ENCODE measurements at places on chromosomes 11 and 22.
A peak's percentile ranks its signal among the peaks of the same experiment; 100 is the strongest.

- no peak for DNase-seq
Measured at GRCh38 chr11:78339483-78339882, 78.1 kb downstream of the GAB2 start.

GRCh38 chr11:35148163-35148837 is 9.3 kb downstream of the CD44 start:
- DNase-seq: no peak

DNA sequence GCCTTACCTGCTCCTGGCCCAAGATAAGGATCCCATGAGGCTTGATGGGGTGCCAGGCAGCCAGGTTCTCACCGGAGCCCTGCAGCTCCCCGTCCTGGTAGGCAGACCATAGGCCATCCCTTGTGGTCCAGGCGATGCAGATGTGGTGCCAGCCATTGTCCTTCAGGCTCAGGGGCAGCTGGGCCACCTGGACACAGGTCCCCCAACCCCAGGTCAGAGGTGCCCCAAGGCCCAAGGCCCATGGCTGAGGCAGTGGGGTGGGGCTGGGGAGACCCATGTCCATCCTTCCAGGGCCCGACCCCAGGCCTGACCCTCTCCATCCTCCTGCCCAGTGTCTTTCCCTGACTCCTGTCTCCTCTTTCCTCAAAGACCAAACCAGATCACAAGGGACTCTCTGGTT is 20.8 kb downstream of the NPTXR start:
- DNase-seq: no peak

GRCh38 chr11:35349897-35350296 is 69.5 kb downstream of the SLC1A2 start:
- no peak for DNase-seq

- peak; percentile 90 for DNase-seq
Measured at GRCh38 chr22:45478108-45478771, 24.4 kb upstream of the FBLN1 start.

GRCh38 chr11:31927982-31928381 is 116.9 kb upstream of the PAX6 start:
- DNase-seq: no peak

- DNase-seq: no peak
Measured at GRCh38 chr11:635945-636510, 1.0 kb upstream of the DRD4 start.

DNA sequence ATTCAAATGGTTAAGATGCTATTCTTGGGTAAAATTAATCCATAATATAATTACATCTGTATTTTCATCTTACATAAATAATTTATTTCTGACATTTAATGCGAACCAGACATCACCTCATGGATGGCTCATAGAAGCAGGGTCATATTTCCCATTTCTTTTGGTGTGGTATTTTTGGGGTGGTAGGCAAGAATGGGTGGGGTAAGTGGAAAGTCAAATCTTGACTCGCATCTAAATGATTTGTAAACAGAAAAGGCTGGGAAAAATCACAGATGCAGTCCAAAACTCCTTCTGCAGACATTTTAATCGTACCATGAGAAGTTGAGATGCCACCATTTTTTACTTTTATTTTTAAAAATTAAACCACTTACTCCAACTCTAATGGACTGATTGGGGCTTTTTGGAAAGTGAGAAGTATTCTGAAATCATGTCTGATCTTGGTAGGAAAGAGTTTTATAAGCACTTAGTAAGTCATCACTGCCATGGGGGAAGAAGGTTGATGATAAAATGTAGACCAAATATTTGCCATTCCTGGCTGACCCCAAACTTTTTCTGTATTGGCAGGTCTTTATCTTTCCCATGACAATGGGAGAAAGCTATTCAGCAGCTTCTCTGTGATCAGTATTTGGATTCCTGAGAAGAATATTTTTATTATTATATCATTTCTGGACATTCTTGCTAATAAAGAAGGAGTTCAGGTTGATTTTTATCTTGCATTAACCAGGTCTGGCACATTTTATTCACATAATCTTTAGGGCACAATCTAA is 47.2 kb upstream of the BLID start:
- DNase-seq: peak; percentile 87

- peak; percentile 97 for DNase-seq
Measured at GRCh38 chr11:13339195-13340153, 61.9 kb downstream of the BMAL1 start.

DNA sequence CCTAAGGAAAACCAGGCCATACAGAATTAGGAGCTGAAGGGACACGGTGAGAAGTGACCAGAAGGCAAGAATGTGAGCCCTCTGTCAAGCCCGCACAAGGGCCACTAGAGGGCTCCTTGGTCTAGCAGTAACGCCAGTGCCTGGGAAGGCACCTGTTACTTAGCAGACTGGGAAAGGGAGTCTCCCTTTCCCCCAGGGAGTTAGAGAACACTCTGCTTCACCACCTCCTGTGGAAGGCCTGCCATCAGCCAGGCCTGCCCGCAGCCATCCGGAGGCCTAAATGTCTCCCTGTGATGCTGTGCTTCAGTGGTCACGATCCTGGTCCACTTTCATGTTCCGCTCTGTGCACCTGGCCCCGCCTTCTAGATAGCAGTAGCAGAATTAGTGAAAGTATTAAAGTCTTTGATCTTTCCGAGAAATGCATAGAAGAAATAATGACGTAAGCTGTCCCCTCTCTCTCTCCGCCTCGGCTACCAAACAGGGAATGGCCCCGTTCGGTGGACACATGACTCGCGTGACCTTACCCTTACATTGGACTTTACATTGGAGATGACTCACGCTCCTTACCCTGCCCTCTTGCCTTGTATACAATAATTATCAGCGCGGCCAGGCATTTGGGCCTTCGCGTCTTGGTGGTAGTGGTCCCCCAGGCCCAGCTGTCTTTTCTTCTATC is 10.7 kb upstream of the GSTP1 start:
- DNase-seq: peak; percentile 46

GRCh38 chr22:43988116-43988820 is 33.0 kb downstream of the SAMM50 start:
- DNase-seq: no peak

GRCh38 chr22:27317971-27318428 is 483.6 kb downstream of the MN1 start:
- no peak for DNase-seq

GRCh38 chr11:120651836-120652235 is 140.3 kb downstream of the GRIK4 start:
- DNase-seq: no peak

Data from iris pigment epithelial cell (primary cell).